Dermis blood vessel endothelial cell (primary cell): ENCODE measurements at places on chromosomes 6 and 20.

GRCh38 chr6:134293659-134294161, 24.2 kb downstream of the SGK1 start:
- DNase-seq: no peak

- no peak for DNase-seq
Measured at GRCh38 chr6:4397307-4397706, 261.9 kb upstream of the ECI2 start.

DNA sequence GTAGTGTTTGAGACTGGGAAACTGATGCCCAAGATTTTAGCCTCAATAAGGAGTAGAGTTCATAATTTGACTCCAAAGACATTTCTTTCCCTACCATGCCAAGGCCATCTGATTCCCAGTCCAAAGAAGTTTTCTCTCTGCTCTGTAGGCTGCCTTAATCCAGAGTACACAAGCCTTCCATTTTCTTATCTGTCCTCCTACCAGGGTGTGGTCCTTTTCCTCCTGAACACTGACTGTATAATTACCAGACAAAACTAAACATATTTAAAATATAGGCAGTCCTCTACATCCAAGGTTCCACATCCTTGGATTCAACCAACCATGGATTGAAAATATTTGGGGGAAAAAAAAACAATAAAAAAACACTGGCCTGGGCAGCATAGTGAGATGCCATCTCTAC, 108.4 kb downstream of the SLC16A10 start:
- DNase-seq: no peak

- DNase-seq: no peak
Measured at GRCh38 chr20:32050851-32051556, 1.0 kb upstream of the HCK start.

DNA sequence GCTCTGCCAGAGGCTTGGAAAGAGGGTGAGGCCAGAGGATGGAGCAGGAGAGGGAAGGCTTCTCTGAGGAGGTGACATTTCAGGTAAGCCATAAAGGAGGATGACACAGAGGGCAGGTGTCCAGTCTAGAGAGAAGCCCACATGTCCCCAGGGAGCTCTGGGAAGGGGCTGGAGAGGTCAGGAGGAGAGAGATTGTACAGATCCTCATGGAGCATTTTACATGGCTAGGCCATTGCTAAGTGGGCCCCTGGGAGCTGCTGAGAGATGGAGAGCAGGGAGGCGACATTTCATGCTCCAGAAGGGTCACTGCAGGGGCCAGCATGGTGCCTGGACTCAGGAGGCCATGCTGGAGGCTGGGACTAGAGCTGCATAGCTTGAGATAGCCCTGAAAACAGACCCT, 124.5 kb downstream of the TOX2 start:
- no peak for DNase-seq

- peak; percentile 31 for DNase-seq
Measured at GRCh38 chr20:41387444-41387851, 20.8 kb upstream of the EMILIN3 start.

GRCh38 chr6:6699741-6700367, 111.3 kb downstream of the LY86 start:
- DNase-seq: peak; percentile 82

DNA sequence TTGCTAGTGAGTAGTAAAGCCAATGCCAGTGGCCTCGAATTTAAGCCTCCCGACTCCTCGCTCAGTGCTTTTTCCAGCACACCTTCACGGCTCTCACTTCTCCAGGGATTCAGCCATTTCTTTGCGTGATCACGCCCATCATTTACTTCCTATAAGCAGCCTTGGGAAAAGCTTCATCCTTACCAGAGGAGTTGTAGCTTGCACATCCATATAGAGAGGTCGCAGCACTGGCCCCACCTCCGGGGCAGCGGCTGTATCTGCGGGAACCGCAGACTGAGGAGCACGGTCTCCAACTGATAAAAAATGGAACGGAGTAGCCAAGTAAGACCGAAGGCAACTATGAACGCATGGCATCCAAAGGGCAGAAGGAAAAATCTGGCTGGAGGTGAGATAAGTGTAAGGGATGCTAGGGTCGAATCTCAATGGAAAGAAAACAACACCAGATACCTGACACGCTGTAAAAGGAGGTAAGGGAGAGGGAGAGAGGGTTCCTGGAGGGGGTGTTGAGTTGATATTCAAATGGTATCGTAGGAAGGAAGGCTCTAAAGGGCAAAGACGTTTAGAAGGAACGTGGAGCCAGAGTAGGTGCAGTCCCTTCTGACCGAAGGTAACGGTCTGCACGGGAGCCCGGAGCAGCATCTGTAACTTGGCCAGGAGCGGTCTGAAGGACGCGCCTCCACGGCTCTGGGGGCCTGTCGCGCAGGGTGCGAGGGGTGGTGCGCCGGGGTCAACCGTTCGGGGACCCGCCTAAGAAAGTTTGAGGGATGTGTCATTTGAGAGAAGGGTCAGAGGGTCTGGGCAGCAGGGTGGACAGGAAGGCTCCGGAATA, 640 bp downstream of the NFS1 start:
- peak; percentile 31 for DNase-seq

GRCh38 chr6:10991115-10991514, 53.0 kb downstream of the ELOVL2 start:
- DNase-seq: no peak

DNA sequence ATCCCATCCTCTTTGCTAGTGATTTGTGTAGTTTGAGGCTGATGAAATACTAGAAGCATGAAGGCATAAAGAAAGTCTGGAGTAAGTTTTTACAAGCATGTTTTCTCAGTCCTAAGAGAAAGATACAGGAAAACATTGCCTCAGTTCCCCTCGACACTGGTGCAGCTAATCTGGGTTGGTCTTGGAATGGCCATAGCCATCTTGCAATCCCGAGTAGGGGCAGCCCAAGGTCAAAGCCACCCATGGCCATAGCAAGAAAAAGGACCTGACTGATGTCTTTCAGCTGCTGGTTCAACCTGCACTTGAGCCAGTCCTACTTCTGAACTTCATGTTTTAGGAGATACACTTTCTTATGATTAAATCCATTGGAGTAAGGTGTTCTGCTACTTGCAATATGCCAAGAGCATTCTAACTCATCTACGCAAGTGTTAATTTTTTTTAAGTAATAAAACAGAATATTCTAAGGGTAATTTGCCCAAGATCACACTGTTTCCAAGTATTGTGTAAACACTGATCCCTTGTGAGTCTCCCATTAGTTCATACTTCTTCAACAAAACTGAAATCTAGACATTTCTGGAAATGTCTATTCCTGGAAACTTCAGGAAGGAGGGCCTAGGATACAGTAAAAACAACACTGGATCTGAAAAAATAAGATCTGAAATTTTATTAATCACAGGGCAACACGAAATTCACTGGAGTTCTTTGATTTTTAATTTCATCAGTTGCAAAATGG, 108.9 kb downstream of the MAP3K5 start:
- no peak for DNase-seq

DNA sequence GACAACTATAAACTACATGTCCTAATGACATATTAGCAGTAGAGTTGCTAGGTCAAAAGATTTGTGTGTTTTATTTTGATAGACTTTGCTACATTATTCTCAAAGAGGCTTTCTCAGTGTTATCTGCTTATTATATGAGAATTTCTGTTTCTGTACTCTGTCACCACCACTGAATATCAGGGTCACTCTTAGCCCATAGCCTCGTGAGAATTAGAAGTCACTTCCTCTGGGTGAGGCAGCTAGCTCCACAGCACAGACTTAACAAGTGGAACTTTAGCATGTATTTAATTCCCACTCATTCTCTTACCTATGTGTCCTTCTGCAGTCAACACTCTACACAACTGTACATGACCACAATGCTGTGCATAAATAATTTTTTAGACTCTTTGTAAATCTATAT, 6.7 kb downstream of the PHACTR2 start:
- DNase-seq: no peak

GRCh38 chr6:5899216-5900045, 107.3 kb downstream of the NRN1 start:
- DNase-seq: no peak

- no peak for DNase-seq
Measured at GRCh38 chr6:149130090-149130489, 187.4 kb upstream of the TAB2 start.

- no peak for DNase-seq
Measured at GRCh38 chr20:51413857-51414256, 128.7 kb downstream of the NFATC2 start.

DNA sequence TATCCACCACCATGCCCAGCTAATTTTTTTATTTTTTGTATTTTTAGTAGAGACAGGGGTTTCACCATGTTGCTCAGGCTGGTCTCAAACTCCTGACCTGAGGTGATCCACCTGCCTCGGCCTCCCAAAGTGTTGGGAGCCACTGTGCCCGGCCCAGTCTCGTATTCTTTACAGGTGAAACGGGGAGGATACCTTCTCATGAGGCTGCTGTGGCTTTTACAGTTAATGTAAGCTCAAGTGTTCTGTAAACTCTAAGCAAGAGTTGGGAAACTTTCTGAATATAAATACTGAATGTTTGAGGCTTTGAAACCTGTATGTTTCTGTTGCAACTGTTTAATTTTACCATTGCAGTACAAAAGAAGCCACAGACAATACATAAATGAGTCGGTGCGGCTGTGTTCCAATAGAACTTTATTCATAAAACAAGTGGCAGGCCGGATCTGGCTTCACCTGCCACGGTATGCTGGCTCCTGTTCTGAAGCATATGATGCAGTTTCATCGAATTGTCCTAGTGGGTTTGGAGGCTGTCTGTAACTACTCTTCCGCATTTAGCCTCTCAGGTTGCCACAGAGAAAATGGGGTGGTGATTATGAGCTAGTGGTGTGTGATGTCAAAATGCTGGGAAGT, 192.5 kb upstream of the ZFP64 start:
- DNase-seq: no peak

- no peak for DNase-seq
Measured at GRCh38 chr6:85472744-85473143, 22.9 kb downstream of the NT5E start.

- DNase-seq: no peak
Measured at GRCh38 chr6:113010196-113010989, 663.3 kb downstream of the RFPL4B start.

GRCh38 chr6:111722179-111722731, 116.6 kb upstream of the TRAF3IP2 start:
- no peak for DNase-seq

DNA sequence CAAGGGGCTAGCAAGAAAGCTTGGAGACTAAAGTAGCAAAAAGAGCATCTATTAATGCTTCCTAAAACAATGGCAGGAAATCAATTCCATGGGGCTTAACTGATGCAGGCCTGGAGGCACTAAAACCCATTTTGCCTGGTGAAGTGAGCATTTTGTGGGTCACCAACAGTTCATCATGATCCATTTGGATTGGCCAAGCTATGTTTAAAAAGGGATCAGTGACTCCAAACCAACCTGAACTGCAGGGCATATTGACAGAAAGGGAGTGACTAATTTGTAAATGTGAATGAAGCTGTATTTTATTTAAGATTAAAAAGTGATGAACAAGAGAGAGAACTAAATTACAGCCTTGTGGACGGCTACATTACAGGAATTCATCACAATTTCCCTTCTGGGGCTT, 132.0 kb downstream of the PCSK2 start:
- DNase-seq: no peak

GRCh38 chr6:54935739-54936138, 89.2 kb downstream of the FAM83B start:
- no peak for DNase-seq

DNA sequence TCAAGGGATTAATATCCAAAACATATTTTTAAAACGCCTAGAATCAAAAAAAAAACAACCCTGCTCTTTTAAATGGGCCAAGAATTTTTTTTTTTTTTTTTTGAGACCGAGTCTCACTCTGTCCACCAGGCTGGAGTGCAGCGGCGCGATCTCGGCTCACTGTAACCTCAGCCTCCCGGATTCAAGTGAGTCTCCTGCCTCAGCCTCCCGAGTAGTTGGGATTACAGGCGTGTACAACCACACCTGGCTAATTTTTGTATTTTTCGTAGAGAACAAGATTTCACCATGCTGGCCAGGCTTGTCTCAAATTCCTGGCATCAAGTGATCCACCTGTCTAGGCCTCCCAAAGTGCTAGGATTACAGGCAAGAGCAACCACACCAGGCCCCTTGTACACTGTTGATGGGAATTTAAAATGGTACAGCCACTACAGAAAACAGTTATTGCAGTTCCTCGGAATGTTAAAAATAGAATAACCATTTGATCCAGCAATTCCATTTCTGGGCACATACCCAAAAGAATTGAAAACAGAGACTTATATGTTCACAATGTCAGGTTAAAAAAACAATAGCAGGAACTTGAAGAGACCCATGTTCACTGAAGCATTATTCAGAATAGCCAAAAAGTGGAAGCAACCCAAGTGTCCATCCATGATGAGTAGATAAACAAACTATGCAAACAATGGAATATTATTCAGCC, 3.1 kb upstream of the MYL9 start:
- peak; percentile 80 for DNase-seq

DNA sequence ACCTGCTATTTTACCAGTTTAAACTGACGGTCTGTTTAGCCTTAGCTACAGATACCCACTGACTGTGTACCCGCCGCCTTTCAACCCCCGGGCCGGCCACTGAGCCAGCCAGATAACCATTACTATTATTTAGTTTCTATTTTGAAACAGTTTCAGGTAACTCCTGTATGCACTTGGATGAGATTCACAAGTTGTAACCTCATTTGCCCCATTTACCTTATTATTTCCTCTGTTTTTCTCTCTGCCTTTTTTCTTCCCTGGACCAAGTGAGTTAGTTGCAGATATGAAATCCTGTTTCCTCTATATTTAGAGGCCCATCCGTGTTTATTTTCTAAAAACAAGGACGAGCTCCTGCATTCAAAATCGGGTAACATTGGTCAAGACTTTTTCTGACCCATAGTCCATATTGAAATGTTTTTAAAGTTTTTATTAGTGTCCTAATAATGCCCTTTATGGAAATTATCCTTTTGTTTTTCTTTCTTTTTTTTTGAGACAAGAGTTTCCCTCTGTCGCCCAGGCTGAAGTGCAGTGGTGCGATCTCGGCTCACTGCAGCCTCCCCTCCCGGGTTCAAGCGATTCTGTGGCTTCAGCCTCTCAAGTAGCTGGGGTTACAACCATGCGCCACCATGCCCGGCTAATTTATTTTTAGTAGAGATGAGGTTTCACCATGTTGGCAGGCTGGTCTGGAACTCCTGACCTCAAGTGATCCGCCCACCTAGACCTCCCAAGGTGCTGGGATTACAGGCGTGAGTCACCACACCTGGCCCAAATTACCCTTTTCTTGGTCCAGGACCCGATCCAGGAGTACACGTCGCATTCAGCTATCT, 767 bp downstream of the AP5S1 start:
- DNase-seq: no peak

DNA sequence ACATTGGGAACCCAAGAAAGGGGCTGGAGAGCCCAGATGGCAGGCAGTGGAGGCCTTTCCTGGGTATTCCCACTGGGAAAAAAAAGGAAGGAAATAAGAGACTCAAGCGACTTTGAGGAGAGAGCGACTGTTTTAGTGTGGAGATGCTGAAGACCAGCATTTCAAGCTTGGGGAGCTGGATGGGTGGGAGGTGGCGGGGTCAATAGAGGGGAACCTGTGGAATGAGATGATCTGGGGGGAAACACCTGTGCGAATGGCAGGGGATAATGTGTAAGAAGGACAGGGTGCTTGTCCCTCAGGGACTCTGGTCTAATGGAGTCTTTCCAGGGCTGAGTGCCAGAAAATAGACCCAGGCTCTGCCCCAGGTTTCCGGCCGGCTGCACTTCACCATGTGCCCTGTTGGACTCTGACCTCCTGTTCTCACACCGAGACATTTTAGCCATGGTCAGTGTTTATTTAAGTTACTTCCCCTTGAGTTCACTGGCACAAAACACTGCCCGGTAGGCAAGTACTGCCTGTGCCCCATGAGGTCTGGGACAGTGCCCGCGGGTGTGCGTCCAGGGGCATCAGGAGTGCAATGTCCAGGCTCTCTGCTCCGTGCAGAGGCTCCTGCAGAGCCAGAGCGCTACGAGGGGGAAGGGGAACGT, 50.4 kb upstream of the NKX2-2 start:
- DNase-seq: no peak
